ENCODE measurements at places on chromosomes 6 and 20. TPM values are rescaled to one million over a fixed set of nuclear protein-coding genes. Genes with fewer than 3 reads are reported as not detected.

THBD gene
- 11.8 TPM for total RNA-seq

STX7 gene
- total RNA-seq, result 55.1 TPM

BMP7 gene
- total RNA-seq, result 23.2 TPM

TNFRSF6B gene
- total RNA-seq, result 0.32 TPM

ARMC2 gene
- total RNA-seq, result 9.5 TPM

MTFR2 gene
- total RNA-seq, result 0.24 TPM

KHDC1L gene
- total RNA-seq, result not detected

SUPT3H gene
- total RNA-seq, result 3.4 TPM

APCDD1L gene
- total RNA-seq, result 0.54 TPM

ELOVL4 gene
- 0.13 TPM for total RNA-seq

RNF144B gene
- total RNA-seq, result 17.1 TPM

CST11 gene
- total RNA-seq, result not detected

SLC16A10 gene
- total RNA-seq, result 8.6 TPM

SALL4 gene
- total RNA-seq, result 0.03 TPM

TUBB1 gene
- 0.22 TPM for total RNA-seq

CLIC5 gene
- total RNA-seq, result 279 TPM

JPH2 gene
- total RNA-seq, result 181 TPM

SSTR4 gene
- not detected for total RNA-seq

GGT7 gene
- 21.0 TPM for total RNA-seq

ATP6V1G2 gene
- 2.3 TPM for total RNA-seq

MATN4 gene
- total RNA-seq, result not detected

TOX2 gene
- 0.46 TPM for total RNA-seq

SCRT2 gene
- total RNA-seq, result not detected

LINC00237 gene
- not detected for total RNA-seq

MEI4 gene
- 0.73 TPM for total RNA-seq

CALHM5 gene
- total RNA-seq, result 2.2 TPM

PRR18 gene
- not detected for total RNA-seq

EHMT2 gene
- total RNA-seq, result 15.5 TPM

CST2 gene
- total RNA-seq, result not detected

TRIM38 gene
- 2.3 TPM for total RNA-seq

COL21A1 gene
- total RNA-seq, result 20.8 TPM

BANF2 gene
- total RNA-seq, result not detected

CLPSL1 gene
- total RNA-seq, result not detected

TFAP2D gene
- not detected for total RNA-seq

GRM1 gene
- total RNA-seq, result 2.2 TPM

ABHD16A gene
- 27.9 TPM for total RNA-seq

PLAGL1 gene
- total RNA-seq, result 10.8 TPM

DEFB124 gene
- not detected for total RNA-seq

EFCAB8 gene
- not detected for total RNA-seq

SNAI1 gene
- total RNA-seq, result 0.81 TPM

TPX2 gene
- total RNA-seq, result 0.97 TPM

VSTM2L gene
- total RNA-seq, result 17.0 TPM

LSM2 gene
- 23.0 TPM for total RNA-seq

THEMIS gene
- 0.13 TPM for total RNA-seq

MTG2 gene
- 20.8 TPM for total RNA-seq

Data from Right ventricle myocardium superior (tissue), 1 donor.